ENCODE measurements at places on chromosomes 2 and 18.

- no peak for DNase-seq
Measured at GRCh38 chr2:169716938-169717690, 16.5 kb upstream of the KLHL23 start.

DNA sequence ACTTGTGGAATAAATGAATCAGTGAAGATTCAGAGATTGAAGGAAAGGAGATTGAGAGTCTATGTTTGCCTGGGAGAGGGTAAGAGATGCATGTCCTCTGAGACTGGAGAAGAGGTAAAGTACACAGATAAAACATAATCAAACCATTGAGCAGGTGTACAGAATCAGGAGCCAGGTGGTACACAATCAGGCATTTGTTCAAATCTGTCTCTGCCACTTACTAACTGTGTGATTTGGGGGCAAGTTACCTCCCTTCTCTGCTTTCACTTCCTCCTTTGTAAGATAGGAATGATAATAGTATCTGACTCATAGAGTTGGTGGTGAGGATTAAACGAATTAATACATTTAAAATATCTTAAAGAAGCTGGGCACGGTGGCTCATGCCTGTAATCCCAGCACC lies 94.0 kb downstream of the CDK15 start:
- no peak for DNase-seq

GRCh38 chr2:126344493-126344892 lies 311.5 kb upstream of the GYPC start:
- DNase-seq, result no peak

DNA sequence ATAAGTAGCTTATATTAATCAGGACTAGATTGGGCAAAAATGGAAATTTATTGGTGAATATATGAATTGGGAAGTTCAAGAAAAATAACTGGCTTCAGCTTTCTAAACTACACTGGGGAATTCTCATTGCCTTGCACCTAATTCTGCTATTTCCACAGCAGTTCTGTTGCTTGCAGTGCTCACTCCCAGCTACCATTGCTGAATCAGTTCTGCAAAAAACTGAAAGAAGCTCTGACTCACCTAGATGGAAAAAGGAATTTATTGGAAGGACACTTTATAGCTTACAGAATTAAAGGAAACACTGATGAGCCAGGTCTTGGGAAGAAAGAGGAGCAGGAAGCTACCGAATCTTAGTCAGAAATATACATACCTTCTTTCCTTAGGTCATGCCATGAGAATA lies 60.3 kb upstream of the ACVR1 start:
- DNase-seq, result no peak

DNA sequence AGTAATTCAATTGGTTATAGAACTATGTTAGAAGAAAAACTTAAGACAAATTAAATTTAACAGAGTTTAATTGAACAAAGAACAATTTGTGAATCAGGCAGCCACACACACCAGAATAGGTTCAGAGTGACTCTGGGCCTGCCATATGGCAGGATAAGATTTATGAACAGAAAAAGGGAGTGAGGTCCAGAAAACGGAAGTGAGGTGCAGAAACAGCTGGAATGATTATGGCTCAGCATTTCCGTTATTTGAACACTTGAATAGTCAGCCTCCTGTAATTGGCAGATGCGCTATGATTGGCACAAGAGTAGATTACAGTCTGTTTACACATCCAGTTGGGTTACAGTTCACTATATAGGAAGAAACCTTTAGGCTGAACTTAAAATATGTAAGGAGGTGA lies 99.0 kb downstream of the MBD2 start:
- DNase-seq, result no peak

DNA sequence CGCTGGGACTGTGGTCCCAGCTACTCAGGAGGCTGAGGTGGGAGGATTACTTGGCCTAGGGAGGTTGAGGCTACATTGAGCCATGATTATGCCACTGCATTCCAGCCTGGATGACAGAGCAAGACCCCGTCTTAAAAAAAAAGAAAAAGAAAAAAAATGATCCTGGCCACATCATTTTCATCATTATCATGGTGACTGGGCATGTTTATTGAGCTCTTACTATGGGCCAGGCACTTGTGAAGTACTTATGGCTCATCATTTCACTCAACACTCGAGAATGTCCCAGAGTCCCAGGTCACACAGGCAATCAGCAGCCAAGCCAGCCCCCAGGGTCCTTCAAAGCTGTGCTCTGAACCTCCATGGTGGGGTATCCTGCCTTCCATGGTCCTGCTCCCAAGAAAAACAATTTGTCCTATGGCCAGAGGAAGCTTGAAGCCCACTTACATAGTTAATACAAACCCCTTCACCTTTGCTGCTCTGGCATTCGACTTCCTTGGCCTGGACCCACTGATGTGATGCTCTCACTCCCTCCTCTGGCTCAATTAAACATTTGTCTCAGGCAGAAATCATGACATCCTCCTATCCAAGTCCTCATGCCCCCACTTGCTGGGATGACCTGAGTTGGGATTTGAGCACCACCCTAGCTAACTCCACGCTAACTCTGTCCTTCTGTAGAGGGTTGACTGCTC lies 3.8 kb upstream of the CNNM4 start:
- no peak for DNase-seq

- DNase-seq, result no peak
Measured at GRCh38 chr2:233082222-233082930, 22.2 kb downstream of the INPP5D start.

GRCh38 chr2:117972476-117973123 lies 41.3 kb downstream of the CCDC93 start:
- DNase-seq, result no peak

- DNase-seq, result no peak
Measured at GRCh38 chr2:34143149-34143548, 544.0 kb upstream of the FAM98A start.

DNA sequence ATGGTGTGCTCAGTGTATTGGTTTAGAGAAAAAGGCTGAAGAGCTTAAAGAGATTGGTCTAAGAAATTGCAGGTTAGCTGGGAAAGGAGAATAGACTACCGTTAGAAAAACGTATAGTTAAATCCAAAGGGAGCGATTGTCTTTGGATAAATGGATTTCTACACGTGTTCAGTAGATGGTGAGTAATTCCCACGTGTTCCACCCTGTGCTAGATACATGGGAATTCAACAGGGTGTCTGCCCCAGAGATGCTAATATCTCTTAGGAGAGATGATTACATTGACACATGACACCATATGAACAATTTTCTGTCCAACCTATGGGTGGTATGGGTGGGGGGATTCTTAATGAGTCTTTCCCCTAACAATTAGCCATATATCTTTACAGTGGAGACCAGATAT lies 99.8 kb downstream of the TDRD15 start:
- DNase-seq, result no peak

GRCh38 chr2:38178119-38178518 lies 102.2 kb upstream of the CYP1B1 start:
- DNase-seq, result peak; percentile 95

DNA sequence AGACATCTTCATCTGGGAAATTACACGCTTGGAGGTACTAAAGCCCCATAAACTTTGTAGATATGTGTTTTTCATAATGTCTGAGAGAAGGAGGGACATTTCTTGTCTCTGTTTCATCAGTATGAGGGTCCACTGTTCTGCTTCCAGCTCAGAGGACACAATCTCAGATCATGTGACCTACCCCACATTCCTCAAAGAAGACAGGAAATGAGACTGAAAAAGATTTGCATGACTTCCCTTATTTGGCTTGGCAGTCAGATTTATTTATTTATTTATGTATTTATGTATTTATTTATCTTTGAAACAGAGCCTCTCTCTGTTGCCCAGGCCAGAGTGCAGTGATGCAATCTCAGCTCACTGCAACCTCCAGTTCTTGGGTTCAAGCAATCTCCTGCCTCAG lies 463.7 kb upstream of the RGPD4 start:
- DNase-seq, result no peak

DNA sequence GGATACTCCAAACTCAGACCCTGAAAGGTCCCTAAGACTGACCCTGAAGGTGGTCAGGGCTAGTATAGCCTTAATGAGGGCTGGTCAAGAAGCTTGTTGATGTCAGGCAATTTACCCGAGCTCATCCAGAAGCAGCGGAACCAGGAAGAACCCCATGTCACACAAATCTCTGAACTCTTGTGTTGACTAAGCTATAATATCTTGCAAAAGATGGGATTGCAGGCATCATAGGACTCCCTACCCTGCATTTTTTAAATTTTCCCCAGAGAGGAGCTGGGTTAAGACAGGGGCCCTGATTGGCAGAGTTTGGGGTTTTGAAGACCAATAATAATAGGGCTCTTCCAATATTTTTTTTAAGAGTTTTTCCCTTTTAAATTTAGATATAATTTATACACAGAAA lies 2.0 kb upstream of the PLEKHB2 start:
- DNase-seq, result no peak

- no peak for DNase-seq
Measured at GRCh38 chr2:114769110-114769509, 326.7 kb downstream of the DPP10 start.

DNA sequence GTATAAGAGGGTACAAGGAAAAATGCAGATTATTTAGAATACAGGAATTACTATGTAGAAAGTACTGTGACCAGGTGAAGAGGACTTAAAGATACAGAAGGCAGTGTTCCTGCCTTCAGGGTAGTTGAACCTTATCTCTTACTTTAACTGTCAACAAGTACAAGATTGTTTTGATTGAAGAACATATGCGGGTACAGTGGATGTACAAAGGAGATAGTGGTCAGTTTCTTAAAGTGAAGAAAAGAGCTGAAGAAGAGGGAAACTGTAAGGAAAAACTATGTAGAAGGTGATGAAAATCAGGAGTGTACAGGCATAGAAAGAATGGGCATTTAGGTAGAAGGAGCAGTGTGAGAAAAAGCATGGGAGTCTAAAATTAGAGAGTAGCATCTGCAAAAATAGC lies 2.2 kb downstream of the RALBP1 start:
- DNase-seq, result no peak
